Activated naive CD4-positive, alpha-beta T cell treated with anti-CD3 and anti-CD28 coated beads, Interleukin-2, amount 10 ng/mL, durations not matched to agents 7 days and 5 days (primary cell): ENCODE measurements at places on chromosomes 2 and 18.

- H3K27ac ChIP-seq, result peak overlapping the region; percentile 92
- H3K36me3 ChIP-seq, result no peaks in the 10 kb centered on the region
- peak; percentile 63 for DNase-seq
- H3K4me1 ChIP-seq, result peaks cover 47% of the 10 kb centered on the region
- peaks cover 3% of the 10 kb centered on the region for H3K27me3 ChIP-seq
- peak overlapping the region; percentile 5 for H3K4me3 ChIP-seq
Observed at GRCh38 chr2:15965564-15966019, 25.2 kb downstream of the MYCN start.

DNA sequence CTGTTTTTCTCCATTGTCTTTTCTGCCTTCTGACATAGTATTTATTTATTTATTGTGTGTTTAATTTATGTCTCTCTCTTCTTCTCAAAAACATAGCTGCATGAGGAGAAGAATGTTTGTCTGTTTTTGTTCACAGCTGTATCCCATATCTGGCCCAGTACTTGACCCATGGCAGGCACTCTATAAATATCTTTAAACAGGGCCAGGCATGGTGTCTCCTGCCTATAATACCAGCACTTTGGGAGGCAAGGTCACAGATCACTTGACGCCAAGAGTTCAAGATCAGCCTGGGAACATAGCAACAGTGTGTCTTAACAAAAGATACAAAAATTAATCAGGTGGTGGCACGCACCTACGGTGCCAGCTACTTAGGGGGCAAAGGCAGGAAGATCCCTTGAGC lies 361.3 kb upstream of the KLHL29 start:
- no peaks in the 10 kb centered on the region for H3K27me3 ChIP-seq
- H3K4me1 ChIP-seq, result no peaks in the 10 kb centered on the region
- DNase-seq, result no peak
- H3K36me3 ChIP-seq, result no peaks in the 10 kb centered on the region

DNA sequence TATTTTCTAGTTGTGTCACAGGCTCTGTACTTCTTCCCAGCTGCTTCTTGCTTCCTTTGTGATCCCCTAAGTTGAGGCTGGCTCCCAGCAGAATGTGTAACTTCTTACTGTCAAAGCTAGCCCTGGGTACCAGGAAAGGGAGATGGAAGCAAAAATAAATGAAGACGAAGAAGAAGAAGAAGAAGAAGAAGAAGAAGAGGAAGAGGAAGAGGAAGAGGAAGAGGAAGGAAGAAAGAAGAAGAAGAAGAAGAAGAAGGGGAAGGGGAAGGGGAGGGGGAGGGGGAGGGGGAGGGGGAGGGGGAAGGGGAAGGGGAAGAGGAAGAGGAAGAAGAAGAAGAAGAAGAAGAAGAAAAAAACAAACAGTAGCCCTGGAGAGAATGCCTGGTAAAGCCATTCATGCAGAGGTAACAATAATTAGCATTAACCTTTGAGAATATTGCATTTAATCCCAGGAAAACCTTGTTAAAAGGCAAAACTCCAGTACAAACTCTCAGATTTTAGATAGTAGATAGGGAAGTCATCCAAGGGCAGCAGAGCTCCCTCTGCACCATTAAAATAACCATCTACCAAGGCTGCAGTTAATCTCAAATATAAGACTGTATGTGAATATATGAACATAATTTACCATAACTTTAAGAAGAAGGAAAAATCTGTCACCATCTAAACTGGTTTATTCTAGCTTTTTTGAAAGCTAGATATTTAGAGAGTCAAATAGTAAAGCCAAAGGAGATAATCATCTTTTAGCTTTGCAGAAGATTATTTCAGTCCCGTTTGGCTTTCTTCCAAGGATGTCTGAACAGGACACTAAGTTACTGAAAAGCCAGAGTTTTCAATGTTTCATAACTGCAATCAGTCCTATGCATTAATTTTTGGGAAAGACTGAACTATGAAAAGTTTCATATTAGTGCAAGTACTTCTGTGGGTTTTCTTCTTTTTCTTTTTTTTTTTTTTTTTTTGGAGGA lies 44.3 kb upstream of the FBXO11 start:
- H3K27me3 ChIP-seq, result peaks cover 7% of the 10 kb centered on the region
- H3K4me3 ChIP-seq, result no peak overlapping the region
- no peaks in the 10 kb centered on the region for H3K4me1 ChIP-seq
- no peak overlapping the region for H3K27ac ChIP-seq

DNA sequence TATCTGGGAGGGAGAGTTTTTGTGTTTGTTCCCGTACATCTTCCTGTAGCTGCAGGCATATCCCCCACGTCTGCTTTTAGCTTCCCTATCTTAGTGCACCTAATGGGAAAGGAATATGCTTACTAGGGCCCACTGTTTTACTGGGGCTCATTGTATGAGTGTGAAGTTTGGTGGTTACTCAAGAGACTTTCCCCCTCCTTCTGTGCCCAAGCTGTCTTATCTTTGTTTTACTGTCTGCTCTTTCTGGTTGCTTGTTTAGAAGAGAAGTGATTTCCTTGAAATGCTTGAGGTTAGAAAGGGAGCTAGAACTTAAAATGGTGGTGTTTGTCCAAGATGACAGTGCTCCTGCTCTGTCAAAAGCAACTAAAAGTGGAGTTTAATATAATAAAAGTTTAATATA lies 7.3 kb downstream of the PTH2R start:
- H3K4me1 ChIP-seq, result no peaks in the 10 kb centered on the region
- no peak for DNase-seq
- H3K36me3 ChIP-seq, result no peaks in the 10 kb centered on the region

- H3K27me3 ChIP-seq, result no peaks in the 10 kb centered on the region
- peaks cover 42% of the 10 kb centered on the region for H3K4me1 ChIP-seq
- DNase-seq, result peak; percentile 19
Observed at GRCh38 chr2:25378731-25379490, 37.2 kb upstream of the DNMT3A start.

- no peak overlapping the region for H3K4me3 ChIP-seq
- no peaks in the 10 kb centered on the region for H3K4me1 ChIP-seq
- no peaks in the 10 kb centered on the region for H3K27me3 ChIP-seq
- no peak overlapping the region for H3K27ac ChIP-seq
- H3K36me3 ChIP-seq, result no peaks in the 10 kb centered on the region
- DNase-seq, result no peak
Observed at GRCh38 chr2:50687327-50687726, 344.6 kb downstream of the NRXN1 start.

DNA sequence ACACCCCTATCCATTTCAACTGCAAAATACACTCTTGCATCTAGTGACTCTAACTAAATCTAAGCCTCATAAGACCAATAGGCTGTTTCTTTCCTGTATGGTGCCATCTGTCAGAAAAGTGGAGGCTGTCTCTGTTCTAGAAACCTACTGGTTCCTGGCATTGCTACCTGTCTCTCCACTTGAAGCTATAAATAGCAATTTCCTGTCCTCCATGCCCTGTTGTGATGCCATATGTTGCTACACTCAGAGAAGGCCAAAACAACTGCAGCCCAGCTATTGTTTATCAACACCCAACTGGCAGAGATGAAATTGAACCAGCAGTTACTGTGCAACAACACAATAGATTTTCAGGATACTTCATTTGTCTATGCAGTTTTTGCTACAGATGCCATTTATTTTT lies 1355.1 kb upstream of the SLC39A10 start:
- no peak overlapping the region for H3K4me3 ChIP-seq
- no peaks in the 10 kb centered on the region for H3K4me1 ChIP-seq
- H3K36me3 ChIP-seq, result no peaks in the 10 kb centered on the region
- no peak for DNase-seq
- H3K27me3 ChIP-seq, result no peaks in the 10 kb centered on the region

- H3K27ac ChIP-seq, result no peak overlapping the region
- H3K4me3 ChIP-seq, result no peak overlapping the region
- no peak for DNase-seq
- peaks cover 5% of the 10 kb centered on the region for H3K4me1 ChIP-seq
- no peaks in the 10 kb centered on the region for H3K36me3 ChIP-seq
Observed at GRCh38 chr18:76348267-76349066, 146.6 kb downstream of the ZNF516 start.

- no peak overlapping the region for H3K27ac ChIP-seq
- H3K27me3 ChIP-seq, result no peaks in the 10 kb centered on the region
- H3K4me3 ChIP-seq, result no peak overlapping the region
- H3K36me3 ChIP-seq, result peaks cover 1% of the 10 kb centered on the region
Observed at GRCh38 chr18:26383454-26384270, 157.4 kb downstream of the TAF4B start.

- no peak for DNase-seq
- H3K27ac ChIP-seq, result no peak overlapping the region
- H3K36me3 ChIP-seq, result no peaks in the 10 kb centered on the region
- H3K4me1 ChIP-seq, result no peaks in the 10 kb centered on the region
- H3K27me3 ChIP-seq, result peaks cover 7% of the 10 kb centered on the region
Observed at GRCh38 chr2:70759446-70759845, 8.6 kb downstream of the ADD2 start.

- no peak for DNase-seq
- peaks cover 9% of the 10 kb centered on the region for H3K36me3 ChIP-seq
Observed at GRCh38 chr2:48328942-48329723, 200.8 kb upstream of the STON1 start.

DNA sequence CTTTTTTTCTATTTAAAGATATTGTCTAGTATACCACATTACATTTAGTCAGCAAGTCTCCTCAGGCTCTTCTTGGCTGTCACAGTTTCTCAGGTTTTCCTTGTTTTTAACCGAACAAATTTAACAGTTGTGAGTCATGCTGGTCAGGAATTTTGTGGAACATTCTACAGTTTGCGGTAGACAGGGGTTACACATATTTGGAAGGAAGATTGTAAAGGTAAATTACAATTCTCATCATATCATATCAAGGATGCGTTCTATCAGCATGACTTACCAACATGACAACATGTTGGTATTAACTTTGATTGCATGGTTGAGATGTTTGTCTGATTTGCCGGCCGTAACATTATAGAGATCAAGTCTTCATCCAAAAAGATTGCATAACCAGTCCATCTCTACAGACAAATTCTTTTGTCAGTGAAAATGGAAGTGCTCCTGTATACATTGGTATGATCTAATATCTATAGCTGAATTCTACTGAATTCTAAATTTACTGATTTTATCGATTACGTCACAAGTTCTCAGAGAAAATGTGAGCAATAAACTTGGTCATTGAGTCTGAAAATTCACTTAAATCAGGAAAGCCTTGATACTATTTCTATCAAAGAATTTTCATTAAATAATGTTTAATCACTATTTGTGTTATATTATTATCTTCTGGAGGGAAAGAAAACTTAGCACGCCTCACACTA lies 664.4 kb upstream of the SLC8A1 start:
- DNase-seq, result no peak
- no peaks in the 10 kb centered on the region for H3K27me3 ChIP-seq
- H3K4me3 ChIP-seq, result no peak overlapping the region
- no peaks in the 10 kb centered on the region for H3K4me1 ChIP-seq
- no peak overlapping the region for H3K27ac ChIP-seq

DNA sequence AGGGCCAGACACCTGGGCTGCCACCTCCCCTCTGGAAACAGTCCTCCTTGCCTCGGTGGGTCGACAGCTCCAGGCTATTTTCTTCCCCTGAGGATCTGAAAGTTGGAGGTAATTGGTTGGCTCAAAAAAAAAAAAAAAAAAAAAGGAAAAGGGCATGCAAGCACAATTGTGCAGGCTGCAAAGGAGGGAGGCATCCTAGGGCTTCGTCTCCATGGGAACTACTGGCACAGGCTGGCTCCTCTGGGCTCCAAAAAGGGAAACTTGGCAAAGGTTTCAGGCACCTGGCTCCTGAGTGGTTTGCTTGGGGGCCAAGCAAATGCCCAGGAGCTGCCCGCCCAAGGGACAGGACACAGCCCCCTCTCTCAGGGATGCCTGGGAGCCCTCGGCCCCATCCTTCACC lies 1.1 kb upstream of the KCNIP3 start:
- DNase-seq, result no peak
- H3K27me3 ChIP-seq, result peaks cover 48% of the 10 kb centered on the region
- no peak overlapping the region for H3K4me3 ChIP-seq

DNA sequence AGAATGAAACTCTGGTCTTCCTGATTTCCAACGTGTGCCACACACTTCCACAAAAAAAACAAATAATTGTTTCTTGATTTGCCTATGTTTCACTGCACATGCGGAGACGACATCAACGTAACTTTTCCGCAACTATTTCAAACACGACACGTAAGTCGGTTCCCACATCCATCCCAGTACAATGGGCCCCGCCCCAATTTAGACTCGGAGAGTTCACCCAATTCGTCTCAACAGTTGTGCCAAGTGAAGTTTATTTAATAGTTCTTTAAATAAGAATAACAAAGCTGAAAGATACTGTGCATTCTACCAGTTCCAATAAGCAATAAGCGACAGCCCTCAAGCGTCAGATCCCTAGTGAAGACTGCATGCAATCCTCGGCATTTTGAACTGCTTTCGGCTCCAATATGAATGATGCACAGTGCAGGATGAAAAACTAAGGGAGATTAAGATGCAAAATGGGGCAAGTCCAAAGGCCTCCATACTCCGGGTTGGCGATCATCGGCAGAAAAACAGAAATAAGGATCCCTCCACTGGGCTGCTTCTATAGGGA lies 664 bp downstream of the CCT4 start:
- H3K27ac ChIP-seq, result peak overlapping the region; percentile 99
- peaks cover 29% of the 10 kb centered on the region for H3K4me1 ChIP-seq
- peak overlapping the region; percentile 98 for H3K4me3 ChIP-seq

DNA sequence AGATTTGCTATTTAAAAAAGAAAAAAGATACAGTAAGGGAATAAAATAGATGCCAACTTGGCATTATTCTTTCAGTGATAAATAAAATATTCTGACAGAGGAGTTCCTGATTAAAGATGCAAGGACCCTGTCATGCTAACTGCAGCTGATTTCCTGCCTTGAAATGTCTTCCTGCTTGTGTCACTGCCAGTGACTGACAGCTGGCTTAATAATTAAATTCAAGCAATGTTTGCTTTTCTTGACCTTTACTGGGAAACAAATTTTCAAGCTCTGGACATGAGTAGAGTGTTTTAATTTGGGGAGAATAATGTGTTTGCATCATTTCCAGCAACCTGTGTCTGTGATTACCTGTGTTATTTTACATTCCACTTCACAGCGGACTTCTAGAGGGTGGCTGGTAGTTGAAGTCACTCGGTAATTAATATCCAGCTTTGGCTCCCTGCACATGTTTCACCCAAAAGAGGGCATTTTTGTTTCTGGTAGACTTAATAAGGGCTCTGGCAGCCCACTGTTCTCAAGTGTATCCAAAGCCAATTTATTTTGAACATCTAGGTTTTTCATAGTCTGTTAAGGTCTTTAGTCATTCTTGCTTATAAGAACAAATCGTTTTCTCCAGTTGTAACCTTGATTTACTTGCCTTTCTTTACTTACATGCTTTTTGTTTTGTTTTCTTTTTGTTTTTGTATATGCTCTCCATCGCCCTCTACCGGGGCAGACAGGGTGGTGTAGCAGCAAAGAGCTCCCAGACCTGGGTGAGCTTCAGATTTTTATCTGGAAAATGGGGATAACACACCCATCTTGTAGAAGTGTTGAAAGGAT lies 48.5 kb upstream of the PROKR1 start:
- peaks cover 18% of the 10 kb centered on the region for H3K27me3 ChIP-seq
- peak; percentile 65 for DNase-seq
- no peak overlapping the region for H3K4me3 ChIP-seq
- no peak overlapping the region for H3K27ac ChIP-seq
- no peaks in the 10 kb centered on the region for H3K36me3 ChIP-seq
